ENCODE measurements at places on chromosomes 2 and 18. TPM values are rescaled to one million over a fixed set of nuclear protein-coding genes. Genes with fewer than 3 reads are reported as not detected.

GRCh38 chr2:217757108-217757463 lies 245.7 kb downstream of the TNS1 start:
- DNase-seq = no peak
- no peaks in the 10 kb centered on the region for H3K36me3 ChIP-seq
- no peak overlapping the region for H3K4me3 ChIP-seq
- no peak overlapping the region for H3K27ac ChIP-seq
- no peaks in the 10 kb centered on the region for H3K27me3 ChIP-seq

GRCh38 chr2:184472481-184472880 lies 125.8 kb upstream of the ZNF804A start:
- no peaks in the 10 kb centered on the region for H3K4me1 ChIP-seq
- H3K36me3 ChIP-seq = no peaks in the 10 kb centered on the region

Gene STAM2
- 19.6 TPM for total RNA-seq

DNA sequence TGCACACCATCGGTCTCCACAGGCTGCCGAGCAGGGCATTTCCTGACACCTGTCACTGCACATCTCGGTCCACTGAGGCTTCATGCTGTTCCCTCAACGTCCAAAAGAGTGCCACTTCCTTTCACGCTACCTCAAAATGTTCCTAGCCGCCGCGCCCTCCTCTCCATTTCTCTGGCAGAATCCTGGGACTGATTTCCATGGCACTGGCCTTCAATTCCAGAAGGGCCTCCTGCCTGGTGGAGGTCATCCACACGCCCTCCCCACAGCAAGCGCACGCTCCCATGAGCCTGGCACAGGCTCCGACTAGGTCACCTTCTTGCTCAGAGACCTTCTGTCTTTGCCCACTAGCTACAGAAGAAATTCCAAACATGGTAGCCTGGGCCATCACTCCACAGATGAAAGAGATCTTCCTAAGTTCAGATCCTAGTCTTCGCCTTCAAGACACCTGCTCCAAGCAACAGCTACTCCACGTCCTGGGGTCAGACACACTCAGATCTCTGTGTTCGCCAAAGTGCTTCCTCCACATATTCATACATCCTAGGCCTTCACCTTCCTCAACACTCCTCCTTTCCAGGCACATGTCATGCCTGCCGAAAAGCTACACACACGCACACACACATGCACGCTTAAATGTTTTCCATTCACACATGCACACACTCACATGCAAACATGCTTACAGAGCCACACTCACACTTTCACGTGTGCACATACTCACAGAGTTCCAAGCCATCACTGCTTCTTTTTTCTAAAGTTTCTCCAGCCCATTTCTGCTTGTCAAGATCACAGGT lies 94.0 kb downstream of the PXDN start:
- H3K27me3 ChIP-seq = no peaks in the 10 kb centered on the region
- no peak for DNase-seq
- no peaks in the 10 kb centered on the region for H3K4me1 ChIP-seq
- H3K36me3 ChIP-seq = no peaks in the 10 kb centered on the region

DNA sequence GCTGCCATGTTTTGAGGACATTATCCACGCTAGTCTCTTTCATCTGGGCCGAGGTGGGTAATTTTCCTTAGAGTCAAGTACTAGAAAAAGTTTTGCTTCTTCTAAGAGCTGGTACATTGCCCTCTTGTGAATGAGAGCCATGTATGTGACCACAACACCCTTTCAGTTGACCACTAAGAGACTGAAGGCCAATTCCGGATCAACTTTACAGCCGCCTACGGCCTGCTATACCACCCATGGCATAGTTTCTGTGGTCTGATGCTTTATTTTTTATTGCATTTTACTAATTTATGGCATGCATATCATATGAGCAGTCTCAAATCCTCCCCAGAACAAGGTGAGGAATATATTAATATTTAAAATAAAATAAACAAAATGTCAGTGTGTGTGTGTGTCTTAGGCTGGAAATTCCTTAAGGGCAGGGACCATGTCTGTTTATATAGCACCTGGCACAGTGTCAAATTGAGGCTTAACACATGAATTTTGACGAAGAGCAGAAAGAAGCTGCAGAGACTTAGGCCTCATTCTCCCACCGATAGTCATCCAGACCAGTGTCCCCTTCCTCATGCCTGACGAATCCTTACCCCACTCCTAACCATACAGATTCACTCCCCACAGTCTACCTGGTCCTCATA lies 35.4 kb downstream of the PSD4 start:
- no peaks in the 10 kb centered on the region for H3K36me3 ChIP-seq
- H3K27me3 ChIP-seq = no peaks in the 10 kb centered on the region
- no peak overlapping the region for H3K4me3 ChIP-seq
- DNase-seq = no peak
- H3K27ac ChIP-seq = no peak overlapping the region
- H3K4me1 ChIP-seq = peaks cover 6% of the 10 kb centered on the region

Gene KRTCAP3
- 4.0 TPM for total RNA-seq

DNA sequence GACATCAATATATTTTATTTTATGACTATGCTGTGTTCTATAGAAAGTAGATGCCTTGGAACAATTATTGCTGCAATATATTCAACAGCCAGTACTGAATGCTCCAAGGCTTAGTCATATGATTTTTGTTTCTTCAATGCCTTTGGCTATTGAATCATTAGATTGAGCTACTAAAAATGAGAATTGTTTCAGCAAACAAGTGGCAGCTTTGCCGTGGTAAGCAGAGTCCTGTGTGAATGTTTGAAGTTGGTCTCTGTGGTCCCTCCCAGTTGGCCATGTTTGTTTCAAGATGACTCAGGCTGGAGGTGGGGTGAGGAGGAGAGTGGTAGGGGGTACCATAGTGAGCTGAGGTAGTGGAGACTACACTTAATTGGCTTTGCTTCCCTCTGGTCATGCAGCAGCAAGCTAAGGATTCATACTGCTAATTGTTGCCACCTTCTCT lies 198.6 kb upstream of the EPAS1 start:
- no peak overlapping the region for H3K4me3 ChIP-seq
- H3K4me1 ChIP-seq = no peaks in the 10 kb centered on the region
- H3K27ac ChIP-seq = no peak overlapping the region
- no peak for DNase-seq
- H3K36me3 ChIP-seq = no peaks in the 10 kb centered on the region

DNA sequence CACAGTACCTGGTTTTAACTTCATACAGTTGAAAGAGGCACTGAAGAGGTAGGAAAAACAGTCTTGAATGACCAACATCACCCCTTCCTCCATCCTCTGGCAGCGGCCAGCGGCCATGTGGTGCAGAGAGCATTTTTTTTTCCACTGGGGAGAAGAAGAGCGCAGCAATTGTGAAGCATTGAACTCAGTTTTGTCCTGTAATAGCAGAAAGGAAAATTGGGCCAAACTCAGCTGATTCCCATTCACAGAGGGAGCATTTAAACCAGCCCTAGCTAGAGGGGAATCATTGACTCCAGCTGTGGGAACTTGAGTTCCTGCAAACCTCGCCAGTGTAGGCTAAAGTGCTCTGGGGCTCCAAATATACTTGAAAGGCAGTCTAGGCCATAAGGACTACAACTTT lies 316.6 kb upstream of the CHST9 start:
- DNase-seq = no peak
- no peak overlapping the region for H3K4me3 ChIP-seq
- H3K27ac ChIP-seq = no peak overlapping the region
- H3K36me3 ChIP-seq = no peaks in the 10 kb centered on the region
- no peaks in the 10 kb centered on the region for H3K4me1 ChIP-seq

Gene CBLN2
- total RNA-seq = not detected

Gene CAVIN2
- not detected for total RNA-seq

GRCh38 chr2:224563537-224563936 lies 21.6 kb downstream of the CUL3 start:
- H3K4me3 ChIP-seq = no peak overlapping the region
- DNase-seq = no peak
- no peak overlapping the region for H3K27ac ChIP-seq
- no peaks in the 10 kb centered on the region for H3K27me3 ChIP-seq
- H3K4me1 ChIP-seq = peaks cover 58% of the 10 kb centered on the region

GRCh38 chr2:18922276-18922675 lies 332.9 kb upstream of the NT5C1B start:
- H3K36me3 ChIP-seq = no peaks in the 10 kb centered on the region
- H3K27ac ChIP-seq = no peak overlapping the region
- H3K4me1 ChIP-seq = no peaks in the 10 kb centered on the region
- no peak overlapping the region for H3K4me3 ChIP-seq

DNA sequence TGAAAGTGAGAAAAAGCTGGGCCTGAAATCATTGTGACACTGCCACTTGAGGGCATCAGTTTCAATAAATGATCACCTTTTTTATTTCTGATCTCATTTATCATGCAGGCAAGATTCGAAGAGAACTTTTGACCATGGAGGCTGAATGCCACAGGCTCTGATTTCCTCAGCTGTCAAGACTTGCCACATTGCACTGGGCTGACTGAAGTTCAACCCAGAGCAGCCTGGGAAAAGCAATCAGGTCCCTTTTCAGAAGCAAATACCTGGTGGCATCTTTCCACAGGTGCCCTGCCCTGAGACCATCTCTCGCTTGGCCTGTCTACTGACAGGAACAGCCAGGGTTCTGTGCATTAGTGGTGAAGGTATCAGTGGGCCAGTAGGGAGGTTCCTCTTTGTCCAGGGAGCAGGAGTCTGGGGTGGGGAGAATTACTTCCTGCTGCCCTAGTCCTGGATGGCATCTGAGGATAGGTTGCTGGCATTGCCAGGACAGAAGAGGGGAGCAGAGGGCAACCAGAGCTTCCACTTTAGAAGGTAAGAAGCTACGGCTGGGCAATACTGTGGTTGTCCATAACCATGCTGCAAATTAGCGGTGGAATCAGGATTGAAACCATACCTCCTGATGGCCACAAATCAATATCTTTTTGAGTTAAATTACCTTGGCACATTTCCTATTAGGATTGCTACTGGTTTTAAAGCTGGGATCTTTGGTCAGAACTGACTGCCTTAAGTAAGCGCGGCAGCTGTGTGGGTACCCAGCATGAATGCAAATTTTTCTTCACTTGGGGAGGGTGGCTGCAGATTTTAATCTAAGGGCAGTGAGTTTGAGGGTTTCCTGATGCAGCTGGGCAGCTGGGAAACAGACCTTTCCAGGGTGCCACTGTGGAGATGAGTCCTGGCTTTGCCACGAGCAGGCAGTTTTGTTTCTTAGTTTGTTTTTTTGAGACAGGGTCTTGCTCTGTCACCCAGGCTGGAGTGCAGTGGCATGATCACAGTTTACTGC lies 394.5 kb downstream of the ALK start:
- no peaks in the 10 kb centered on the region for H3K27me3 ChIP-seq
- H3K4me3 ChIP-seq = no peak overlapping the region
- H3K27ac ChIP-seq = no peak overlapping the region
- no peaks in the 10 kb centered on the region for H3K36me3 ChIP-seq
- no peaks in the 10 kb centered on the region for H3K4me1 ChIP-seq
- DNase-seq = no peak

Data from CD8-positive, alpha-beta memory T cell (primary cell).